Temporal lobe (tissue), 4 donors: ENCODE measurements at places on chromosomes 12 and 14. TPM values are rescaled to one million over a fixed set of nuclear protein-coding genes. Genes with fewer than 3 reads are reported as not detected.

The LRTM2 gene
- total RNA-seq: 2.2 TPM

The RAB35 gene
- 28.8 TPM for total RNA-seq

The WNT1 gene
- total RNA-seq: not detected

The GNPTAB gene
- total RNA-seq: 131 TPM

The MIPOL1 gene
- total RNA-seq: 17.0 TPM

The NRIP2 gene
- 0.25 TPM for total RNA-seq

The HOXC6 gene
- total RNA-seq: not detected

The IL23A gene
- total RNA-seq: not detected

The PXMP2 gene
- total RNA-seq: 21.9 TPM

The EML1 gene
- 110 TPM for total RNA-seq

The POTEG gene
- total RNA-seq: not detected

The DPPA3 gene
- total RNA-seq: not detected

The OTX2 gene
- 0.25 TPM for total RNA-seq

The TMEM119 gene
- total RNA-seq: 0.74 TPM
